ENCODE measurements at places on chromosomes 4 and X. TPM values are rescaled to one million over a fixed set of nuclear protein-coding genes. Genes with fewer than 3 reads are reported as not detected.
A peak's percentile ranks its signal among the peaks of the same experiment; 100 is the strongest.

Gene DKK2
- not detected for total RNA-seq

Gene GUCY1B1
- total RNA-seq: not detected

Gene GC
- not detected for total RNA-seq

Gene APLN
- total RNA-seq: 0.09 TPM

Gene HSD17B13
- total RNA-seq: 0.14 TPM

Gene TMEM154
- total RNA-seq: 4.6 TPM

GRCh38 chr4:134567461-134567860 lies 365.9 kb upstream of the PABPC4L start:
- DNase-seq: peak; percentile 2

DNA sequence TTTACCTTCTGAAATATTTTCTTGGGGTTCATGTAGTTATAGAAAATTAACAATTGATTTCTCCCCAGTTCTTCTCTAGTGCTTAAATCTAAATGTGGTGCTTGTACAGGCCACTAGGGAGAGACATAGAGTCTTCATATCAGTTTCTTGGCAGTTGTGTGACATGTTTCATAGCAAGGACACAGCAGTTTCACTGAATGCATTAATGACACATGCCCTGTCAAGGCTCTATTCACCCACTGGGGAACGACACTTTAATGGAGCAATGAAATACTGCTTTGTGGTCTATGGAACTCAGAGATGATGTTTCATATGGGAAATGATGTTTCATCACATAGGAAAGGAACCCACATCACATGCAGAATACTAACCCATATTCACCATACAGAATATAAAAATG lies 2.8 kb downstream of the VEGFC start:
- DNase-seq: peak; percentile 2

DNA sequence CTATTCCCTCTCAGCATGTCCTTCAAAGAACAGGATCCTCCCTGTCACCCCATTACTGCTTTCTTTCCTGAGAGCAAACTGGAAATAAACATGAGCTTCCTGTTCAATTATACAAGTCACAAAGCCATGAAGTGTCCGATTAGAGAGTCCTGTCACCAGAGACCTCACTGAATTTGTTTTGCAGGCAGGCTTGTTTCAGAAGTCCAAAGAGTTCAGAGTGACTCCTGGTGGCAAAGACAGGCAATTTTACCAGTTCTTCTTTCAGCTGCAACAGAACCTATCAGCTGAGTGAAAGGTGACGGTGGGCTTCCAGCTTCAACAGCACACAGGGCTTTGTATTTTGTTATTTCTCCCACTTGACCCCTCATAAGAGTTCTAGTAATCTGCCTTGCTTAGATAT lies 6.4 kb downstream of the ELK1 start:
- DNase-seq: no peak

- DNase-seq: peak; percentile 3
Measured at GRCh38 chr4:117771647-117772337, 262.5 kb upstream of the NDST3 start.

Data from Caco-2 (cell line).